HAP-1 (cell line): ENCODE measurements at places on chromosomes 5 and 9.

- peak; percentile 23 for DNase-seq
These were observed 680.0 kb downstream of the TAF11L14 start for GRCh38 chr5:18314192-18314778.

DNA sequence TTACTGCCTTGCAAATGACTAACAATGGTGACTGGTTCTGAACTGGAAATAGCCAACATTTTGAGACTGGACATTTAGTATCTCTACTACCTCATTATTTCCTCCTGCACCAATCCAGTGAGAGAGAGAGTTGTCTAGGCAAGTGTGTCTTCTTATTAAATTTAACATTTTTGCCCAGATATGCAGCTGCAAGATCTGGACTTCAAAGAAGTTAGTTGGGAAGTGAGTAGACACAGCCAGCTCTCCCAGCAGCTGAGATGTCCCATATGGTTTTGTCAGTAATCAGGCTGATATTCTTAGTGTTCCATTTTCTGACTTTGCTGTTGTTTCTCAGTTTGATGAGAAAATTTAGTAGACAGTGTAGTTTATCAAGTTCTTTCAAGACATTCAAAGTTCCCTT lies 1778.8 kb upstream of the CDH6 start:
- no peak for DNase-seq

- no peak for DNase-seq
These were observed 5.1 kb downstream of the DBN1 start for GRCh38 chr5:177468329-177468684.

GRCh38 chr5:60673334-60673733 lies 26.6 kb downstream of the DEPDC1B start:
- no peak for DNase-seq

GRCh38 chr9:94934816-94935328 lies 208.4 kb downstream of the AOPEP start:
- DNase-seq = no peak

GRCh38 chr9:33161011-33161588 lies 6.0 kb downstream of the B4GALT1 start:
- peak; percentile 62 for DNase-seq

- DNase-seq = no peak
These were observed 4.2 kb downstream of the SKP2 start for GRCh38 chr5:36156121-36156601.

GRCh38 chr9:112174965-112175795 lies at the start of gene SUSD1:
Gene SUSD1 (minus strand): TSS chr9:112175297. CDS start chr9:112175235, 62 bp downstream.
- DNase-seq = peak; percentile 20

GRCh38 chr9:4590430-4591122 lies 71.5 kb upstream of the PLPP6 start:
- no peak for DNase-seq

- DNase-seq = no peak
These were observed 219.0 kb downstream of the ZNF608 start for GRCh38 chr5:124527220-124527991.

GRCh38 chr5:36728697-36729543 lies 122.5 kb downstream of the SLC1A3 start:
- peak; percentile 40 for DNase-seq

- no peak for DNase-seq
These were observed 241.1 kb downstream of the GADD45G start for GRCh38 chr9:89845862-89846261.

DNA sequence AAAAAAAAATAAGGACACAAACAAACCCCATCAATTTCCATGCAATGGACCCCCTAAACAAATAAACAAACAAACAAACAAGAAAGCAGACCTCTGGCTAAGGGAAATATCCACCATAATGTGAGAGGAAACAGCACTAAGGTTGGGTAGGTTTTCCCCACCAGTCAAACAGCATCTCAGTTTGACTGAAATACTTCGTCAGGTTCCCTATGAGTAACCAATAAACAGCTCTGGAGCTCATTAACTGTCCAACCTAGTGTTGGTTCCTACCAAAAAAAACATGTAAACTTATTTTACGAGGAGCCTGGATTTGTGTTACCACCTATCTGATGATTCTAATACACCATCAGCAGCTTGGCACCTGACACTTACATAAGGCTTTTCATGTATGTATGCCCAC lies 198.5 kb upstream of the TARS1 start:
- no peak for DNase-seq

- peak; percentile 8 for DNase-seq
These were observed 812 bp downstream of the SREK1 start for GRCh38 chr5:66144834-66145390.

GRCh38 chr9:20994486-20994885 lies 37.0 kb downstream of the HACD4 start:
- no peak for DNase-seq

- DNase-seq = peak; percentile 64
These were observed 41.2 kb upstream of the CTSL start for GRCh38 chr9:87684627-87685219.

GRCh38 chr5:16521521-16522483 lies 56.2 kb upstream of the ZNF622 start:
- no peak for DNase-seq

GRCh38 chr5:42656651-42657015 lies 100.0 kb upstream of the CCDC152 start:
- DNase-seq = no peak

GRCh38 chr5:8650186-8650585 lies 781.2 kb downstream of the MTRR start:
- DNase-seq = no peak

DNA sequence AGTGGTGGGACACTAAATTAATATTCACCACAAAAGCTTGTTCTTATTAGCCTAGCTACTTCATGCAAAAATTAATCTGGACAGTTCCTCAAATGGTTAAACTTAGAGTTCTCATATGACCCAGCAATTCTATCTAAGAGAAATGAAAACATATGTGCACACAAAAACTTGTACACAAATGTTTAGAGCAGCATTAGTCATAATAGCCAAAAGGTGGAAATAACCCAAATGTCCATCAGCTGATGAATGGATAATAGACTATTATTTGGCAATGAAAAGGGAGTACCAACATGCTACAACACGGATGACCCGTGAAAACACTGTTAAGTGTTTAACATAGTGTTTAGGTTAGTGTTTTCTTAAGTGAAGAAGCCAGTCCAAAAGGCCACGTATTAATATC lies 32.8 kb upstream of the TNIP1 start:
- no peak for DNase-seq

DNA sequence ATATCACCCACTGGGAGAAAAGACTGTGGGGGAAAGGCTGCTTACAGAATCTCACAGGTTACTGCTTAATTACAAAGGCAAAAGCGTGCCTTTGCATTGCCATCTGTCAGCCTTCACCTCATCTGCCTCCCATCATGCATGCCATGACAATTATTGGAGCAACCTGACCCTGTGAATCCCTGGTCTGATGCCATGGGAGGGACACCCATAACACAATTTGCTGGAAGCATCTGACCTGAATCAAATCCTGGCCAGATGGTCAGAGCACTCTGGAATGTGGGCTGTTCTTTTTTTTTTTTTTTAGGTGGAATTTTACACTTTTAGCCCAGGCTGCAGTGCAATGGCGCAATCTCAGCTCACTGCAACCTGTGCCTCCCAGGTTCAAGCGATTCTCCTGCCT lies 11.6 kb upstream of the RETREG1 start:
- no peak for DNase-seq

GRCh38 chr9:130911254-130912049 lies 14.8 kb upstream of the QRFP start:
- no peak for DNase-seq

- DNase-seq = no peak
These were observed 44.9 kb upstream of the GNPDA1 start for GRCh38 chr5:142057697-142058056.

- no peak for DNase-seq
These were observed 257.5 kb downstream of the DMAC1 start for GRCh38 chr9:7542126-7542525.

DNA sequence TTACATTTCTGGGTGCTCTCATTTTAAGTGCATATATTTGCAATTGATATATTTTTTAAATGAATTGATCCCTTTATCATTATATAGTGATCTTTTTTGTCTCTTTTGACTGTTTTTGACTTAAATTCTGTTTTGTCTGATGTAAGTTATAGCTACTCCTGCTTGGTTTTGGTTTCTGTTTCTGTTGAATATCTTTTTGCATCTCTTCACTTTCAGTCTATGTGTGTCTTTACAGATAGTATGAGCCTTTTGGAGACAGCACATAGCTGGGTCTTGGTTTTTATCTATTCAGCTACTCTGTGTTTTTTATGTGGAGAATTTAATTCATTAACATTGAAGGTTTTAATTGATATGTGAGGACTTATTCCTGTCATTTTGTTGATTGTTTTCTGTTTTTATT lies 311.3 kb downstream of the SPATA31D1 start:
- DNase-seq = no peak

- no peak for DNase-seq
These were observed 41.0 kb downstream of the TMEM38B start for GRCh38 chr9:105735366-105735765.

DNA sequence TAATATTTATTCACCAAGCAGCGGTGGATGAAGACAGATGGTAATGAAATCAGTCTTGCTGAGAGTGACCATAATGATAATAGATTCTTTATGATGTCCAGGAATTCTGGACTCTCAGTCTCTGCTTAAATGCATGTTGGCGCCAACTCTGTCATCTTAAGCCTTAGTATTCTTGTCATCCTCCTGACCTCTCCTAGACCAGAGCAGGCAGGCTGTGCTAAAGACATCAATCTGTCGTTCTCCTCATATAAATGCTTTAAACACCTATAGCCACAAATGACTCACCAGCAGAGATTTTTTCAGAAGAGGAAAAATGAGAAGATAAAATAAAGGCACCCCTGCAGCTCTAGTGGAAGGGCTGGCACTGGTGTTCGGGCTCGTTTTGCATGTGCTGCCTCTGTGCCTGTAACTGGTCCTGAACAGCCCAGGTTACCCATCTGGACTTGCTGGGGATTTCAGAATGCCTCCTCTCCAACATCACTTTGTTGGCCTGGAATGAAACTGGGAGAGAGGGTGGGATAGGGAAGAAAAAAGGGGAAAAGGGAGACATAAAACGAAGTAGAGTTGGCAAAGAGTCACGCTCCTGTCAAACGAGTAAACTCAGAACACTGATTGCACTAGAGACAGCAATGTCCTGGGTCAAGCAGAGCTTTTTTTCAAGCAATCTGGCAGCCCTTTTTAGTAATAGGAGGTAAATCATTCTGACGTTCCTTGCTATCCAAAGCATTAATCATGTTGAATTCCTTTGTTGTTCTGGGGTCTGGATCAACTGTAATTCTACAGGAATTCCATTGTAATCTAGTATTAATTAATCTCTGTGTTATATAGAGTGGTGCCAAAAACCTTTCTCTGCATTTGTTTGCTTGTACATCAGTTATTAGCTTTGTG lies 195.5 kb upstream of the CLINT1 start:
- no peak for DNase-seq

DNA sequence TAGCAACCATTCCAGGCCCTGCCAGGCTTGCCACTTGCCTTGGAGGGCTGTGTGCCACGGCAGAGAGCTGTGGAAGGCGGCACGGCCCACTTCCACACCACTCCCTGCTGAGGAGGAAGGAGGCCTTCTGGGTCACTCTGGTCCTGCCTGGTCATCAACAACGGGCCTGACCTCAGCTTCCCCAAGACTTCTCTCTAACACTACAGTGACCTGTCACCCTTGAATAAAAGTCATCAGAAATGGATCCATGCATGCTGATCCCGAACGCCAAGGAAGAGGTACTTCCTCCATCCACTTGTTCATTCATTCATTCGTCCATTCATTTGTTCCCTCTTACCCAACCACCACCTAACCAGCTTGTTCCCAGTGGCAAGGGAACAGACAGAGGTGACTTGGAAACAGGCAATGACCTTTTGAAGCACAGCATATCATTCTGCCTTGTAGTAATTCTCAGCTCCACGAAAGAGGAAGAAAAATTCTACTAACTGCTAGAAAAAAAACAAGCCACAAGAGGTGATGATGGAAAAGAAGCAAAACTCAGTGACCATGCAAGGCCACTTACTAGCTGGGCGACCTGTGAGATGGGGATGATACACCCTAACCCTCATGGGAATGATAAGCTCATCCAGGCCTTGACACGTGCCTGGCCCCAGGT lies 58.6 kb downstream of the STK10 start:
- no peak for DNase-seq
